Head of caudate nucleus (tissue), 42 donors: ENCODE measurements at places on chromosomes 12 and 14.

GRCh38 chr12:118064608-118065007, 3.6 kb upstream of the WSB2 start:
- no peak for DNase-seq

- DNase-seq = no peak
These were observed 294.3 kb upstream of the RTL1 start for GRCh38 chr14:101197595-101198397.

GRCh38 chr12:121252712-121253345, 42.9 kb downstream of the P2RX4 start:
- DNase-seq = no peak

- no peak for DNase-seq
These were observed 15.3 kb upstream of the BDKRB2 start for GRCh38 chr14:96189281-96189711.

DNA sequence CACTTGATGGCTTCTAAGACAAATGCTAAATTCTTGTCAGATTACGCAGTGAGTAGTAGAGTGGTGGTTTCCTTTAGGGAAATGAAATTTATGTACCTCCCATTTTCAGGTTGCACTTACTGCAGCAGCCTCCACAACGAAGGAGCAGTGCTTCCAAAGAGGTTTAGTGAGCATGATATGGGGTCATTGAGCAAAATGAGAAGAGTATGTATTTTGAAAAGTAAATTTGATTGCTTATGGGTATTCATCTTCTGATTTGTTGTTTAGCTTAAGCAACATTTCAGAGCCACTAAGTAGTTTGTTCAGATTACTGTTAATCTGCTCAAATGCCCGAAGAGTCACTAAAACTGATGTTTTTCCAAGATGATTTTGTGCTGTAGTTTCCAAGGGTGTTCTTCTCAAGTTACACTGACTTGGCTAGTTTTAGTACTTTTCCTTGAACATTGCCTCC, 493.6 kb downstream of the PCNX1 start:
- no peak for DNase-seq

DNA sequence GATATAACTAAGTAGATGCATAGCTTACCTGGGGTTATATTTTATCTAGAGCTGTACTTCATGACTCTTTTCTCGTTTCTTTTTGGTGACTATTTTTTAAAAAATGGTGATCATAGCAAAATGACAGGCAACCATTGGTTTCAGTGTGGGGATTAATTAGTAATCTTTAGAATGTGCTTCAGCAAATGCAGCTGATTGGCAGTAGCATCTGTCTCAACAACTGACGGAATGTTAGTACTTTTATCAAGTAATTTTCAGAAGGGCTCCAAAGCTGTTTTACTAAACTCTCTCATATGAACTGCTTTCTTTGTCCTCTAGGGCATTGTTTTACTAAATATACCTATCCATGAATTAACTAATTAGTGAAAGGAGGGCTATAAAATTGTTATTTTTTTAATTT, 117.6 kb downstream of the TRMT5 start:
- DNase-seq = no peak
